ENCODE measurements at places on chromosomes 6 and 20. TPM values are rescaled to one million over a fixed set of nuclear protein-coding genes. Genes with fewer than 3 reads are reported as not detected.
A peak's percentile ranks its signal among the peaks of the same experiment; 100 is the strongest.

Gene HLA-G
- total RNA-seq, result 0.37 TPM

Gene GLP1R
- 2.1 TPM for total RNA-seq

Gene ELOVL2
- not detected for total RNA-seq

Gene BHLHE23
- not detected for total RNA-seq

Gene SH3BGRL2
- 0.62 TPM for total RNA-seq

Gene PCSK2
- not detected for total RNA-seq

DNA sequence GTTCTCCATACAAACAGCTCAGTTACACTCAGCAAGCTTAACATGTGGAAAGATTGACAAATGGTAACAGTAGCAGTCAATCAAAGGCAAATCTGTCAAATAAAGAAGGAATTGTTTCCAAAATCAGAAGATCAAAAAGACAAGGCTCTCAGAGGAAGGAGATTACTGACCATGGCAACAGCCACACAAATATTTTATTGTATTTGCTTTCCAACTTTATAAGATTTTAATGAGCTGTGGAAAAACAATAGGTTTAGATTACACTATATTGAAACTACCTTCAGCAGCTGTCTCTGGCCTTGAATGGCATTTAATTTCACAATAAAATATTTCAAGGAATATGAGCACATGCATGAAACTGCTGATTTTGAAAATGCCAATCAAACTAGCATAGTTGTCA is 1143.9 kb upstream of the GJE1 start:
- no peak overlapping the region for H3K4me3 ChIP-seq
- H3K4me1 ChIP-seq, result no peaks in the 10 kb centered on the region
- H3K36me3 ChIP-seq, result peaks cover 1% of the 10 kb centered on the region
- H3K27me3 ChIP-seq, result no peaks in the 10 kb centered on the region
- no peak for DNase-seq
- H3K27ac ChIP-seq, result no peak overlapping the region

DNA sequence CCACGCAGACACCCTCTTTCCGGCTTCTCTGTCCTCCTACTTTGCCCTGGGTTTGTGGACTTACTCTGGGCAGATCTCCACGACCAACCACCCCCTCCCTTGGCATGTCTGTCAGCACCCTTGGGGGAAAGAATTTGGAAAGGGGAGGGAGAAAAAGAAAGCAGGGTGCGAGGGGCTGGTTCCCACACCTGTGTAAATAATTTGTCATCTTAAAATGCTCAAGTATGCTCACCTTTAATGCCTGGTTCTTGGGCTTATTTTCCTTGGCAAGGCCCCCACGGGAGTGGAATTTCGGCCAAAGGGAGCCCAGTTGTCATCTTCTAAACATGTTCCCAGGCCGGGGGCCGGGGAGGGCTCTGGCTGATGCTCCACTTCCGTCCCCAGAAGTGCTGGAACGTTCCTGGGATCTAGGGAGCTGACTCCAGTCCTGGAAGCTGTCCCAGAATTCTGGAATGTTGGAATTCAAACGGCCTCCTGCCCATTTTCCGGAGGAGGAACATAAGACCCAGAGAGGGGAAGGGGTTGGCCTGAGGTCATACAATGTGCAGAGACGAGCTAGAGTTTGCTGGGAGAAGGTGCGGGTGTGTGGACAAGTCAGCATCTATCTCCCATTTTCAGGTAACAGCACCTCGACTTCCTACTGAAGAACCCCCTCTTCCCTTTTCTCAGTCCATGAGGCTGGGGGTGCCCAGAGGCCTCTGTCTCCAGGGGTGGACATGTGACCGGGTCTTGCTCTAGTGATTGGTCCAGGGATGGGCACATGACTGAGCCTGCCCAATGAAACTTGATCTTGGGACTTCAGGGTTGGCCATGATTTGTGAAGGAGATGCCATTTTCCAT is 122.3 kb downstream of the CEBPB start:
- no peak overlapping the region for H3K27ac ChIP-seq
- H3K36me3 ChIP-seq, result no peaks in the 10 kb centered on the region
- peaks cover 11% of the 10 kb centered on the region for H3K4me1 ChIP-seq
- DNase-seq, result no peak

DNA sequence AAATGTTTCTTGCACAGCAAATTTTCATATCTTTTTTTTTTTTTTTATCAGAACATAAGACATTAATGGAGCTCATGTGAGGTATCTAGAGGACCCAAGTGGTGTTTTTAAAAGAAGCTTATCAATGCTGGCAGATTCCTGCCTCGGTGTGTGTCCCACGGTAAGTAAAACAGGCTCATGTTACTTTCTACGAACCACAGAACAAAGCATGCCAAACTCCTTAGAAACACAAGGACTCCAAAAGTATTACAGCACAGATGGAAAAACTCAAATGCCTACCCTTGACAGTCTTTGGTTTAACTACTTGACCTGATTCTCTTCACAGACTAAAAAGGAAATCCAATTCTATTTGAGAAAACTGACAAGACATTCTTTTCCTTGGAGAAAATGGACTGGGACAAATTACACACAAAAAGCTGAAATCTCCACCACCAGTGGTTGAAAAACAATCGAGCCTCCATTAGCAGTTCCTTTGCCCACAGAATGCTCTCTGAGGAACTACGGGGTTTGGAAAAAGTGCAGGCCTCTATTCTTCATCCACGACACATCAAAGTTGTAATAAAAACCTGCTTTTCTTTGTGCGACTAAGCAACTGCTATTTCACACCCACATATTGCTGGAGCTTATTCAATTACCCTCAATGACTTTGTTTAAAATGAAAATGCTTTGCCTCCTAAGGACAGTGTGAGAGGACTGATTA is 5.4 kb downstream of the METTL24 start:
- H3K27me3 ChIP-seq, result peaks cover 23% of the 10 kb centered on the region
- H3K36me3 ChIP-seq, result no peaks in the 10 kb centered on the region
- H3K4me1 ChIP-seq, result peaks cover 14% of the 10 kb centered on the region
- DNase-seq, result no peak

DNA sequence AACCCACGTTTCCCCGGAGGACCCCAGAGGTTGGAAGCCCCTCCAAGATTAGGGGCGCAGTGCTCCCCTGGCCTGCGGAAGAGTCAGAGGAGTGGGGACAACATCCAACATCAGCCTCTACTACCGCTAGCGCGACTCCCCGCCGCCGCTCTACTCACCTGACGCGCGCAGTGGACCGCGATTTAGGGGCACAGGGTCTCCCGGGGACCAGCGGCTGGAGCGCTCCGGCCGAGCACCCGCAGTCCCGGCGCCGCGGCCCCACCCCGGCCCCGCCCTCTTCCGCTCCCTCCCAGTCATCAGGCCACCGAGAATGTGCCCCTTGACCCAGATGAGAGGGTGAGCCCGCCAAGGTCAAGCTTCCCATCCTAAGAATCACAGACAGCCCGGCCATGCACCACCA is at the start of gene ZFP57:
TSS of gene ZFP57 (minus strand) at position 249 of the 400 bp plus-strand sequence. CDS start 4,149 bp downstream, outside the sequence.
- no peaks in the 10 kb centered on the region for H3K36me3 ChIP-seq
- H3K4me1 ChIP-seq, result peaks cover 30% of the 10 kb centered on the region
- H3K4me3 ChIP-seq, result peak within 1 kb of the TSS; percentile 71
- H3K27me3 ChIP-seq, result peaks cover 18% of the 10 kb centered on the region

DNA sequence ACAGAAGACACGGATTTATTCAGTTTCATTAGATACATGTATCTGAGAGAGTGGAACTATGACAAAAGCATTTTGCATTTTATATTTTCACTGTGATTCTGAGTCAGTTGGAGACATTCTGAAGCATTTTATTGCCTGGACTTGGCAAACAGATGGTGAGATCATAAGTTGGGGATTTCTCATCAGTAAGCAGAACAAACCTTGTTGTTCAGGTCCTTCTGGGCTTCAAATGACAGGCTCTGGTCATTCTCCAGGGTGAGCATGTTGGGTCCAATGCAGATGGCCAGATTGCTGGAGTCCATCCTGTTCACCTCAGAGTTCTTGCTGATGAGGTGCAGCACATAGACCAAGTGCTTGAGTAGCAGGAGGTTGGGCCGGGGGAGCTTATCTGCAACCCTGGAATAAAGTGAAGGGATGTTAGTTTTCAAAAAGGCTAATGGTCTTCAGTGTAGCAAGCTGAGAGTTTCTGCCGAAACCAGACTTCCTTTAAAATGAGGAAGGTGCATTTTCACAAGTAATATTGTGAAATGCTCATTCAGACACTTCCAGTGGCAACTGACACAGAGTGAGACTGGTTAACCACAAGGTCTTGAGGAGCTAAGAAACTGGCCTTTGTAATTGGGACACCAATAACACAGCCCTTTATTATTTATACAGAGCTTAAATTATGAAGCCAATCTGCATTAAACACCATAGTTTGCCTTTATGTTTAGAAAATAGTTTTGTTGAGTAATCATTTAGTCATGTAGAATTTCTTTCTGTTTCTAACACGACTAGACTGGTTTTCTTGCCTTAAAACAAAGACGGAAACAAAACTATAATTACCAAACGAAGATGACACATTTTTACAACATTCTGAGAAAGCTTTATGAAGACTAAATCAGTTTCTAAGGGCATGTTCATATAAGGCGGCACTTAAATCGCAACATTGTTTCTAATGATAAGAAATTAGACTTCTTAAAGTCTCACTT is 5.6 kb downstream of the TAGAP start:
- H3K4me1 ChIP-seq, result peaks cover 79% of the 10 kb centered on the region
- H3K36me3 ChIP-seq, result peaks cover 83% of the 10 kb centered on the region

- DNase-seq, result no peak
- no peaks in the 10 kb centered on the region for H3K36me3 ChIP-seq
- no peaks in the 10 kb centered on the region for H3K4me1 ChIP-seq
- no peak overlapping the region for H3K4me3 ChIP-seq
- no peaks in the 10 kb centered on the region for H3K27me3 ChIP-seq
- H3K27ac ChIP-seq, result no peak overlapping the region
Measured at GRCh38 chr20:24337069-24337468, 132.4 kb upstream of the SYNDIG1 start.

- peak overlapping the region; percentile 94 for H3K4me3 ChIP-seq
- H3K4me1 ChIP-seq, result peaks cover 25% of the 10 kb centered on the region
- peak overlapping the region; percentile 94 for H3K27ac ChIP-seq
- no peaks in the 10 kb centered on the region for H3K27me3 ChIP-seq
Measured at GRCh38 chr6:130018744-130019325, 454 bp downstream of the L3MBTL3 start.

- H3K4me1 ChIP-seq, result peaks cover 56% of the 10 kb centered on the region
- H3K4me3 ChIP-seq, result peak overlapping the region; percentile 95
- H3K36me3 ChIP-seq, result peaks cover 6% of the 10 kb centered on the region
- DNase-seq, result no peak
- peaks cover 22% of the 10 kb centered on the region for H3K27me3 ChIP-seq
Measured at GRCh38 chr6:32152769-32153563, 975 bp upstream of the PPT2 start.

GRCh38 chr20:37711994-37712964 is 18.4 kb downstream of the CTNNBL1 start:
- H3K27me3 ChIP-seq, result no peaks in the 10 kb centered on the region
- peaks cover 16% of the 10 kb centered on the region for H3K4me1 ChIP-seq
- H3K36me3 ChIP-seq, result peaks cover 7% of the 10 kb centered on the region
- DNase-seq, result no peak
- H3K4me3 ChIP-seq, result no peak overlapping the region

- H3K36me3 ChIP-seq, result no peaks in the 10 kb centered on the region
- peaks cover 6% of the 10 kb centered on the region for H3K4me1 ChIP-seq
- peaks cover 6% of the 10 kb centered on the region for H3K27me3 ChIP-seq
Measured at GRCh38 chr6:48027704-48028435, 83.1 kb downstream of the PTCHD4 start.

DNA sequence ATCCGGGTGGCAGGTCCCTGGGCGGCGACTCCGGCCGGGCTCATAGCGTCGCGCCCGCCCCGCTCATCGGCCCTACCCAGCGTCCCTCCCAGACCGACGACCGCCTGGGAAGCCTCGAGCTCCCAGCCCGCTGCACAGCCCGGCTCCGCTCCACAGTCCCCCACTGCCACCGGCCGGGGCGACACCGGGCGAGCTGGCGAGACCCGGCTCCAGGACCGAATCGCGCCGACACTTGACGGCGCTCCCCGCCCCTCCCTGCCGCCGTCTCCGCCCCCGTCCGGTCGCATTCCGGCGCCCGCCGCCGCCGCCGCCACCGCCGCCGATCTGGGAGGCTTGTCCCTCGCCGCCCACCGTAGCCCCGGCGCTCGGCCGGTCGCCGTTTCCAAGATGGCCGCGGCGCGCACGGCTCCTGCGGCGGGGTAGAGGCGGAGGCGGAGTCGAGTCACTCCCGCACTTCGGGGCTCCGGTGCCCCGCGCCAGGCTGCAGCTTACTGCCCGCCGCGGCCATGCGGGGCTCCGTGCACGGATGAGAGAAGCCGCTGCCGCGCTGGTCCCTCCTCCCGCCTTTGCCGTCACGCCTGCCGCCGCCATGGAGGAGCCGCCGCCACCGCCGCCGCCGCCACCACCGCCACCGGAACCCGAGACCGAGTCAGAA is at the start of gene MAP3K4:
TSS of gene MAP3K4 (plus strand) at position 364 of the 655 bp plus-strand sequence. CDS start at position 527, 163 bp downstream.
- DNase-seq, result peak; percentile 91
- peaks cover 28% of the 10 kb centered on the region for H3K4me1 ChIP-seq
- peak within 1 kb of the TSS; percentile 88 for H3K27ac ChIP-seq
- H3K4me3 ChIP-seq, result peak within 1 kb of the TSS; percentile 97
- peaks cover 8% of the 10 kb centered on the region for H3K27me3 ChIP-seq

DNA sequence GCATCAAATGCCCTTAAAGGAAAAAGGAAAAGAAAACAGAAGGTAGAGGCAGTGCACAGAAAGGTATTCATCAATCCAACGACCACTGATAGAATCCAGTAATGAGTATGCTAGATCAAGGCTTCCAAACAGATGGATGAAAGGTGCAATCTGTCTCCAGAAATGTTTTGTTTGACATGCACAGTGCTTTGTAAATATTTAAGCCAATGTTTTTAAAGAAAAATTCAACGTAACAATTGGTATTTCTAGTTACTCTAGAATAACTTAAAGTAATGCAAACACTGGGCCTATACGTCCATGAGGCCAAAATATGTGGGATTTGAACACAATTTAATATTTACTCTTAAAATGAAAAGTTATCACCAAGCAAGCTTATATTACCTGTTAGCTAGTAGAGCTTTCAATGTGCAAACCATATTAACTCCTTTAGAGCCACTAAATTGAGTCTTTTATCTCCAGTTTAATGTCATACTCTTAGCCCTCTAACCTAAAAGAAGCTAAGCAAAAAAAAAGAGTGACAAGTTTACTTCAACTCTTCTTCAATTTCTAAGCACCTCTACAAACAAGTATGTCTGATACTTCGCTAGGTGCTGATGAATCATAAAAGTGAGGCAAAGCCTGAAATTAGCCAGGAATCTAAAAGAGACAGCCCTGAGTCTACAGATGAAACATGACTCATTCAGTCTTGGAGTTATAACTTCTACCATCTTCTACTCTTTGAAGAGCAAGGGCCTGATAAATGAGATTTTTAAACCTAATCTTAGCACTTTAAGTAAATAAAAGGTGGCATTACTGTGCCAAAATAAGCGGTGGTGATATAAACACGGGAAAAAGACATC is 169.8 kb downstream of the PTPRK start:
- H3K27me3 ChIP-seq, result no peaks in the 10 kb centered on the region
- H3K4me1 ChIP-seq, result no peaks in the 10 kb centered on the region
- no peaks in the 10 kb centered on the region for H3K36me3 ChIP-seq
- no peak overlapping the region for H3K27ac ChIP-seq
- DNase-seq, result no peak
- H3K4me3 ChIP-seq, result no peak overlapping the region

GRCh38 chr6:166911248-166911677 is 45.1 kb downstream of the RNASET2 start:
- DNase-seq, result no peak
- peak overlapping the region; percentile 11 for H3K27ac ChIP-seq
- H3K4me3 ChIP-seq, result no peak overlapping the region
- peaks cover 31% of the 10 kb centered on the region for H3K4me1 ChIP-seq
